Kidney (tissue), 22 donors: ENCODE measurements at places on chromosomes 7 and 10. TPM values are rescaled to one million over a fixed set of nuclear protein-coding genes. Genes with fewer than 3 reads are reported as not detected.

Gene KIAA1549
- total RNA-seq = 10.1 TPM

Gene SLC25A40
- total RNA-seq = 25.4 TPM

Gene SPDYE9
- not detected for total RNA-seq

Gene TYSND1
- 13.8 TPM for total RNA-seq

Gene UCN3
- total RNA-seq = not detected
